Renal cortex interstitium (tissue), 15 donors: ENCODE measurements at places on chromosomes 2 and 18. TPM values are rescaled to one million over a fixed set of nuclear protein-coding genes. Genes with fewer than 3 reads are reported as not detected.

Gene FABP1
- polyA plus RNA-seq: 33.2 TPM

Gene SIX3
- polyA plus RNA-seq: not detected

Gene CIB4
- polyA plus RNA-seq: 0.89 TPM

Gene KCNIP3
- polyA plus RNA-seq: 22.4 TPM

Gene TNFAIP6
- 2.3 TPM for polyA plus RNA-seq

Gene LYPD6B
- polyA plus RNA-seq: 33.9 TPM

Gene SNORC
- polyA plus RNA-seq: 2.8 TPM
